Muscle of leg (tissue), 16 donors: ENCODE measurements at places on chromosomes 5 and 9. TPM values are rescaled to one million over a fixed set of nuclear protein-coding genes. Genes with fewer than 3 reads are reported as not detected.

Gene ZNF879
- total RNA-seq, result 6.0 TPM

Gene SPINK6
- total RNA-seq, result not detected

Gene CDH10
- 0.35 TPM for total RNA-seq

Gene SPINK13
- total RNA-seq, result not detected

Gene MAN2A1
- 38.6 TPM for total RNA-seq

Gene HOMER1
- 34.6 TPM for total RNA-seq

Gene SPATA31C1
- 0.04 TPM for total RNA-seq

Gene ERAP2
- total RNA-seq, result 2.1 TPM

Gene DND1
- 0.31 TPM for total RNA-seq

Gene RC3H2
- total RNA-seq, result 40.4 TPM

Gene MARCOL
- total RNA-seq, result not detected

Gene CLIC3
- total RNA-seq, result 0.27 TPM

Gene OMD
- total RNA-seq, result 8.9 TPM

- peak; percentile 49 for DNase-seq
Measured at GRCh38 chr9:77896938-77897667, 134.5 kb downstream of the GNAQ start.

GRCh38 chr5:113378081-113378480 is 56.7 kb downstream of the TSSK1B start:
- peak; percentile 28 for DNase-seq

DNA sequence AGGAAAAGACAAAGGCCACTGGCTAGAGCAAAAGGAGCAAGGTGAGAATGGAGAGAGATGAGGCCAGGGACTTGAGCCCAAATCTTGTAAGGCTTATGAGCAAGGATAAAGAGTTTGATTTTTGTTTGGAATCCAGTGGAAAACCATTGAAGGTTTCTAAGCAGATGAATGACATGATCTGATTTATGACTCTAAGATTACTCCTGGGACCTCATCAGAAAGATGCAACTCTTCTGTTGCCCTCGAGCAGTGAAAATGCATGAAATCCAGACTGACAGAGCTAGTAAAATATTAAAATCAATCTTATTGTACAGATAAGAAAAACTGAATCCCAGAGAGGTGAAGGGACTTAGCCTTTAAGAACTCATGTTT is 677 bp downstream of the MFAP3 start:
- DNase-seq, result no peak

- DNase-seq, result peak; percentile 37
Measured at GRCh38 chr5:40909264-40909663, at the start of gene C7. TSS of gene C7 (plus strand) at chr5:40909497. CDS start at chr5:40909611, 114 bp downstream.

GRCh38 chr9:138075961-138076649 is 198.5 kb downstream of the CACNA1B start:
- no peak for DNase-seq

- DNase-seq, result peak; percentile 74
Measured at GRCh38 chr5:138138949-138139780, at the start of gene NME5. TSS of gene NME5 (minus strand) at chr5:138139428. CDS start at chr5:138138780, 648 bp downstream.

DNA sequence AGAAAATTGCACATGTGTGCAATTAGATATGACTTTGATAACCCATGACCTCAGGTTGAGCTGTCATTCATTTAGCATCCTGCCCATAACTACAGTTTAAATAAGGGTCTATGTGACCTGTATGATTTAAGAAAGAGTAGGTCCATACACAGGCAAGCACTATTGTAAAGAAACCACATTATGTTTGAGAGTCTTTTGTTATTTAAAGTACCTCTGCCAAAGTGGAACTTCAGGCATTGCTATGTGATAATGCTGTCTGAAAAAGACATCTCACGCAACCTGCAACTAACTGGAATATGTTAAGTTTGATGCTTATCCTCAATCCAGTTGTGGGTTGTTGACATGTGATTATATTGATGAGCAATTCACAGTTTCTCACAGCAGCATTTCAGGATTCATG is 317.0 kb downstream of the TMEM161B start:
- no peak for DNase-seq

GRCh38 chr9:121279776-121280388 is 11.9 kb downstream of the GSN start:
- DNase-seq, result no peak

- DNase-seq, result no peak
Measured at GRCh38 chr9:112489876-112490666, 3.4 kb downstream of the KIAA1958 start.

GRCh38 chr5:1522601-1523479 is 920 bp downstream of the LPCAT1 start:
- DNase-seq, result peak; percentile 32

GRCh38 chr5:56447232-56447631 is 214.1 kb upstream of the ANKRD55 start:
- no peak for DNase-seq

- DNase-seq, result no peak
Measured at GRCh38 chr9:131465401-131465800, 37.3 kb upstream of the POMT1 start.

- no peak for DNase-seq
Measured at GRCh38 chr5:83090169-83090568, 12.8 kb downstream of the XRCC4 start.

- DNase-seq, result no peak
Measured at GRCh38 chr9:91334053-91334452, 27.7 kb downstream of the AUH start.

- DNase-seq, result peak; percentile 30
Measured at GRCh38 chr5:102796009-102796408, 40.9 kb downstream of the PAM start.

GRCh38 chr9:77909306-77909705 is 122.3 kb downstream of the GNAQ start:
- DNase-seq, result no peak

- no peak for DNase-seq
Measured at GRCh38 chr5:174720612-174721529, 3.5 kb upstream of the MSX2 start.

- DNase-seq, result peak; percentile 13
Measured at GRCh38 chr9:10008101-10008799, 604.6 kb downstream of the PTPRD start.

- no peak for DNase-seq
Measured at GRCh38 chr5:137610598-137610997, 111.5 kb upstream of the SPOCK1 start.

DNA sequence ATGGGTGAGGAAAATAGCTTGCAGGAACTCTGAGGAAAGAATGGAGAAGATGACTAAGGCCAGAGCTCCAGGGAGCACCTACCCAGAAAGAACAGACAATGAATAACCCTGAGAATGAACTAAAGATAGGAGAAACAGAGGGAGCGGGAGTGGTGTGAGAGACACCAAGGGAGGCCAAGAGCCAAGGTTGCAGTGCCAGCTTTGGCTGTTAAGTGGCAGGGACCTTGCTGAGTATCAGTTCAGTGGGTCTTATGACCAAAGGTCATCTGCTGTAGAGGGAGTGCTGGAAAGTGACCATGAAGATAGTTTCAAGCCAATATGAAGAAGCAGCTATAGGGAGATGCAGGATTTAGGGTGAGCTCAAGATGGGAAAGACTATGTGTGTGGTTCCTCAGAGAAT is 16.7 kb downstream of the P4HA2 start:
- DNase-seq, result no peak

- DNase-seq, result no peak
Measured at GRCh38 chr5:122753500-122753899, 21.4 kb upstream of the SNX2 start.

- no peak for DNase-seq
Measured at GRCh38 chr5:142353071-142353472, 28.3 kb upstream of the SPRY4 start.

- DNase-seq, result no peak
Measured at GRCh38 chr9:81470864-81471263, 218.5 kb downstream of the TLE1 start.

GRCh38 chr9:93054758-93055704 is 3.5 kb upstream of the SUSD3 start:
- no peak for DNase-seq

GRCh38 chr5:37637165-37637845 is 202.5 kb downstream of the GDNF start:
- peak; percentile 11 for DNase-seq

- DNase-seq, result peak; percentile 61
Measured at GRCh38 chr9:19049917-19050636, 850 bp downstream of the RRAGA start.

GRCh38 chr9:35792024-35792813 is 828 bp downstream of the NPR2 start:
- DNase-seq, result no peak

- no peak for DNase-seq
Measured at GRCh38 chr9:38274800-38275199, 117.7 kb upstream of the ALDH1B1 start.

DNA sequence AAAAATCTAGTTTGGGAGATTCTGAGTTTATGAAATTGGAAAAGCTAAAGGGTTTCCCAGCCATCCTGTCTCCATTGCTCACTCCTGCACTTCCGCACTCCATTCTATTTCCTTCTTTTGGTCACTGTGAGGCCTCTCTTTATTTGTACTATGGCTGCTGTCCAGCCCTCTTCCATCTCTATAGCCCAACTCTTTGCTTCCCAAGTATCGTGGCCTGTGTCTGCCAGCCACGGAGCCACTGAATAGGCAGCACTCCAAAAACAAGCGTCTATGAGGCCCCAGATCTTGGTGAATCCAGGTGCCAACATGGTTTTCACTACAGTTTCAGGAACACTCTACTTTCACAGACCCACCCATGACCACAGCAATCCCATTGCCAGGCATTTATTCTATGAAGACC is 37.2 kb downstream of the GRAMD2B start:
- no peak for DNase-seq
